ENCODE measurements at places on chromosomes 2 and 18.

- DNase-seq = no peak
These were observed 480.9 kb upstream of the CHST9 start for GRCh38 chr18:27666016-27666415.

- DNase-seq = no peak
These were observed 7.9 kb upstream of the NABP1 start for GRCh38 chr2:191670076-191670475.

GRCh38 chr2:160494201-160494644, 616 bp upstream of the RBMS1 start:
- DNase-seq = no peak

DNA sequence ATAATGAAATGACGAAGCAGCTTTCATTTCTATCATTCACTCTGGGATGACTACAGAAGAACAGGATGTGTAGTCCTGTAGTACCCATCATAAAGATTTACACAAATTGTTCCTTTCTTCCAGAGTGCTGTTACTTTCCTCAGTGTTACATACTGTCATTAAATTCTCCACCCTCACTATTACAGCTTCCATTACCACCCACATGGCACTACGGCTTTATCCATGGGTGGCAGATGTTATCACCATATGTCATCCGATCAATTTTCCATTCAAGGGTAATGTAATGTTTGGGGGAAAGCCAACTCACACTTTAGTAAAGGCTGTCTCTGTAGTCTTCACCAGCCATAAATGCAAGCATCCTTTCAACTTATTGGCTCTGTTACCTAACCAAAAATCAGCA, 7.1 kb upstream of the CSRNP3 start:
- no peak for DNase-seq

- DNase-seq = no peak
These were observed 94.4 kb upstream of the SATB2 start for GRCh38 chr2:199552141-199552540.

GRCh38 chr2:46368401-46368800, 71.2 kb downstream of the EPAS1 start:
- no peak for DNase-seq

All from CD4-positive, alpha-beta T cell treated with Interleukin-15 for 4 hours (primary cell).